ENCODE measurements at places on chromosomes 3 and 15.

- no peak for DNase-seq
Observed at GRCh38 chr3:169846458-169847193, 23.1 kb downstream of the LRRC31 start.

DNA sequence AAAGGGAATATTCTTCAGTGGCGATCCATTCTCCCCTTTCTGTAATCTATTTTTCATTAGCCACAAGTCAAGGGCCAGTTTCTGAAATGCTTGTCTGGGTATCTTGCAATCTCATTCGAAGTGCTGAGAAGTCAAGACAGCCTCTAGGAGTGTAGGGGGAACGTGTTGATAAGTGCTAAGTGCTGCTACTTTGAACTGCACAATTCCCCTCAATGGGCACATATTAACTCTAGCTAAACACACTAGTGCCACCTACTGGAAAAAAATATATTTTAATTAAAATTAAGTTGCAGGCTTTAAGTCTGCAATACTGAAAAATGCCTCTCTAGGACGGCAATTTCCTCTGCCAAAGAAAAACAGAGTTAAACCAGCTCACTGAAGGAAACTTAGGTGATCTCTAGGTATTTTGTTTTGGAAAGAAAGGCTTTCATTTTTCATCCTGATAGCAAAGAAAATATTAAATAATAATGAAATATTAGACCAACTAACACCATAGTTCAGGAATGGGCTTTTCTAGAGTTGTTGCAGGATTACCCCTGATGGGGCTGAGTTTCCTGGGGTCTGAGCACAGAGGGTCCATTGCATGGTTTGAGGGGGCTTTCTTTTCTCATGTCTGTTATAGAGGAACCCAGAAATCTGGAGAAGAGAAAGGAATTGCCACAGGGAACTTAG is 181.9 kb upstream of the KBTBD8 start:
- DNase-seq = no peak

- no peak for DNase-seq
Observed at GRCh38 chr15:74320352-74321247, 46.8 kb downstream of the CYP11A1 start.

GRCh38 chr15:90513448-90513847 is 16.3 kb upstream of the CRTC3 start:
- DNase-seq = no peak

DNA sequence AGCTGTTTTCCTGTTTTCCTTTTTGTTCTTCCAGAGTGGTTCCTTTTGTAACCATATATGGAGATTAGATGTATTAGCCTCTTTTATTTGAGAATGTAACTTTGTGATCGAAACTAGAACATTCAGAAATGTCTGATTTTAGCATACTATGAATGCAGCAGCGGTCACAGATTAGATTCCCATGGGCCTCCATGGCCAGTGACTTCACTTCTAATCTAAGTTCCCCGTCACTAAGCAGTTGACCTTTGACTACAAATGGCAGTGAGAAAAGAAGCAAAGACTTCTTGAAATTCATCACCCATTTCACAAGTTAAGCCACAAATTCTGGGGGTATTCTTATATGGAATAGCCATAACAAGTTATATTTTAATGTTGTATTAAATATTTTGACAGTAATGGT is 114.6 kb upstream of the FLNB start:
- no peak for DNase-seq

DNA sequence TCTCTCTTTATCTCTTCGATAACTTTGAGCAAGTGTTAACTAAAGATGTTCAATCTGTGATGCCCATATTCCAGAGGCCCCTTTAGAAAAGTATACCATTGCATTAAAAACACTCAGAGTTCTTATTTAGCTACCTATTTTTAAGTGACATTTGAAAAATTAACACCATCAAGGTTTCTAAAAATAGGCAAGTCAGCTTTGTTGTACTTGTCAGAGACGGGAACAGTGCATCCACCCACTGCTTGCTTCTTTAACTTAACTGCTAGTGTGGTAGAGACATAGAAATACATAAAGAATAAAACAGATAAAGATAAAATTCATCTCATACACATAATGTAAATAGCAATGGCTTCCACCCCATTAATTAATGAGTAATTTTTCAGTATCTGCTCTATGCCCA is 66.0 kb downstream of the IGSF11 start:
- DNase-seq = no peak

DNA sequence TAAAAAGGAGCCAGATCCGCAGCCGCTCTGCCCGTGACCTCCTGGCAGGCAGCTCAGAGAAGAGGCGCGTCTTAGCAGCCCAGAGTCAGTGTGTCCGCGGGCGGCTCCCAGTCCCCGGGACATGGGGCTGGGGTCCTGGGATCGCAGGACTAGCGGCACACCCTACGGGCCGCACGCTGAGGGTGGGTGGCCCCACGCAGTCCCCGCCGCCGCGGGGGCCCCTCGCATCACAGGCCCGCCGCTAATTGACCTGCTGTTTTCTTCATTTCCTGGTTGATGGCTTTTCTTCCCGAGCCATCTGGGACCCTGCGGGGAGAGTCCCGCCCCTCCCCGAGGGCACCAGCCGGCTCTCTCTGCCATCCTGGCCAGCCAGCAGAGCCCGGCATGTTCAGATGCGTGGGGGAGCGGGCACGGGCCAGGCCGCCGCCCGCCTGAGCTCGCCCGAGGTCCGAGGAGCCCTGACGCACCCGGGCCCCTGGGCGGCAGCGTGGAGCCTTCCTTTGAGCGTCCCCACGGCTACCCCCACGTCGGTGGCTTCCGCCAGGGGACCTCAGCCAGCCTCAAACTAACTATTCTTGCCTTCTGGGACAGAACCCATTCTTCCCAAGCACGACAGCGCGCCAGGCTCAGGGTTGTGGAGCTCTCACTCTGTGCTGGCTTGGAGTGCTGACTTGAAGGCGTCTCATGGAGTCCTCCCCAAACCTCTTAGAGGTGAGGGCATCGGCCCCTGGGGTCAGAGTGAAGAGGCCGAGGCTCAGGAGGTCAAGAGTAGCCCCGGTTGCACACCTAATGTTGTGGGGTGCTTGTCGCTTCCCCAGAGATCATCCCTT is 34.6 kb upstream of the CACNA2D3 start:
- no peak for DNase-seq

DNA sequence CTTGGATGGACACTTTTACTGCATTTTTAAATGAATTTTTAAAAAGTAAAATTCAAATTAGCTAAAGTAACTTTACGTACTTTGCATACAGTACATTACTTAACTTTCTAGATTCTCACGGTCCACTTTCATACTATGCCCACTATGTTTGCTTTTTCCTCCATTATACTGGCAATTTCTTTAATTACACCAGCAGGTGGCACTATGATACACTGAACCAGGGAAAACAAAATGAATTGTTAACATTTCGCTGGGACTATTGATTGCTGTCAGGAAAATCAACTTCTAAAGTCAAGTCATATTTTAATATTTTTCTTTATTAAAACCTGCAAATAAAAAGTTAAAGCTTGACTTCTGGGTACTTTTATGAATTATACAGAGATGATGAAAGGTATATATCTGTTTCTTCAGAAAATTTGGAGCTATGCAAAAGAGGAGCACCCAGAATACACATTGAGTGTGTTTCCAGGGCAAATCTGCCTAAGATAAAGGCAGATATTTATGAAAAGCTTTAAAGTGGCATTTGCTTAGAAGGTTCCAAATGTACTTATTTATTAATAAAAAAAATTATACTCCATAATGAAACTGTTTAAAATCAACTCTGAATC is 21.8 kb upstream of the POU1F1 start:
- no peak for DNase-seq

DNA sequence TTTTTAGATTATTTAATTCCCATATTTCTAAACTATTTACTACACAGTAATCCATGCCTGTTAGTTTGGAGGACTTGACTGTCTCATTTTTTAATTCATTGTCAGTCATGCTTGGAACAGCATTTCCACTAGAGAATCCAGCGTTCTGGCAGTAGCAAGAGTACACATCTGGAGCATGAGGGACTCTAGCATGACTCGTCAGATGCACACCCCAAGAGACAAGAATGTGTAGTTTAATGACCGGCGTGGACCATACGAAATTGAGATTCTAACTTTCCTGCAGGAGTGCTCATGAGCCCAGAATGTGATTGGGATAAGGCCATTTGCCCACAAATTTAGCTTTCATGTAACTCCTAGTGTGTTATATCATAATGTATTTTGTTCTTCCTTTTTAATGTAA is 48.9 kb downstream of the ASB7 start:
- no peak for DNase-seq

DNA sequence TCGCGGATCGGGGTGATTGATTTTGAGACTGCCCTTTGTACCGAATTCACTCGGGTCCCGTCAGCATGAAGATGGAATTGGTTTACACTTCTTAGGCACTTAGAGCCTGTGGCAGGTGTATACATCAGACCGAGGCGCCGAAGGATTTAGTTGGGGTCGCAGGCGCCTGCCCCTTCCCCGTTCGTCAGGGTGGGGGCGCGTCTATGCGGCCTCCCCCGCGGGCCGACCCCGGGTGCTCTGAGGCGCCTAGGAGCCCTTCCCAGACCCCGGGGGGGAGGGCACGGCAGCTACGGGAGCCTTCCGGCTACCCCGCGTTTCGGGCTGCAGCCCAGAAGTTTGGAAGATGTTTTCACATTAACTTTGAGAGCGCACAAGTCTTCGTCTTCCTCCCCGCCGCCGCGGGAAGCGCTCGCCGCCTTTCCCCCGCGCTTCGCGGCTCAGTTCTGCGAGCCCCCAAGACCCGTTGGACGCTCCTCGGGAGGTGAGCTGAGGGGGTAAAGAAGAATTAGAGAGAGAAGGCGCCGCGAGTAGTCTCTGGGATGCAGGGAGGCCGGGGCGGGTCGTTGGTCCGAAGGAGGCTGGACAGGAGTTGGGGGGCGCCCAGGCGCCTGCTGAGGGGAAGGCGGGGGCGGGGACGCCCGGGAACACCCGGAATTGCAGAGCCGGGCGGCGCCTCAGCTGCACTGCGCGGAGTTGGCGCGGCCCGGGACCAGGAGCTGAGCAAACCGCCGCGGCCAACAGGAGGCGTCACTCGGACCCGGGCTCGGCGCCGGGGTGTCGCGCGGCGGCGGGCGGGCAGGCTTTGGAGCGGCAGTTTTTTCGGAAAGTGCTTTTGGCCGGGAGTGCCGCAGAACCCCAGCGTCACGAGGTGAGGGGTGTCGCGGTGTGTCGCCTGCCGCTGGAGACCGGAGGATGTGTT is 780 bp downstream of the TIPARP start:
- DNase-seq = peak; percentile 34

- DNase-seq = no peak
Observed at GRCh38 chr15:40108061-40108854, 421 bp downstream of the BMF start.

DNA sequence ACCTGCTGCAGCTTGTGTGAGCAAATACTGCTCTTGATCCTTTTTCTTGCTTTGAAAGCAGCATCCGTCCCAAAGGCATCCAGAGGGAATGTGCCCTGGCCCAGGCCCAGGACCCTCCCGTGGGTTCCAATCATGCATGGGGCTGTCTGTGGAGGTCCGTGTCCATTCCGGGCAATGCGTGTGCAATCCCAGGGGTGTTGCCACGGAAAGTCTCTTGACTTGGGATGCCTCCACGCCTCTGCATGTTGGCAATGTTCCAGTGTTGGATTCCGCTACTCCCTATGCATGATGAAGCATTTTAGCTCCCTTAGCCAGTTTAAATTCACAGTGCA is 105.7 kb downstream of the SNRPN start:
- DNase-seq = no peak

GRCh38 chr15:73051807-73052652 is at the start of gene NEO1:
Gene NEO1, plus strand, starts transcription at chr15:73052463. Its CDS starts 213 bp downstream, at chr15:73052676.
- peak; percentile 70 for DNase-seq

DNA sequence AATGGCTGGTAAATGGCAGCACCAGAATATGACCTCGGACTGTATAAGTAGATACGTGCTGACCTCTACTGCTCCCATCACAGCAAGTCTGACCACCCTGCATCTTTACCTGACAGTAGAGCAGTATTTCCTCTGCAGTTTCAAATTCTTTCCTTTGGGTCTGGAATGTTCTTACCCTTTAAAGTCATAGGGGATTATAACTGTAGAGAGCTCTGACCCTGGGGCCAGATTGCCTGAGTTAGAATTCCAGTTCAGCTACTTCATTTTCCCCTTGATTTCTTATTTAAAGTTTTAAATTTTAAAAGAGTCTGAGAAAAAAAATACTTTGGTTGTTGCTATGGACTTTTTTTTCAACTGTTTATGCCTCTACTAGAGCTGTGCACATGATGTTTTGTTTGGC is 237.7 kb downstream of the NR1D2 start:
- no peak for DNase-seq

GRCh38 chr15:58705105-58705504 is 44.4 kb downstream of the ADAM10 start:
- no peak for DNase-seq

DNA sequence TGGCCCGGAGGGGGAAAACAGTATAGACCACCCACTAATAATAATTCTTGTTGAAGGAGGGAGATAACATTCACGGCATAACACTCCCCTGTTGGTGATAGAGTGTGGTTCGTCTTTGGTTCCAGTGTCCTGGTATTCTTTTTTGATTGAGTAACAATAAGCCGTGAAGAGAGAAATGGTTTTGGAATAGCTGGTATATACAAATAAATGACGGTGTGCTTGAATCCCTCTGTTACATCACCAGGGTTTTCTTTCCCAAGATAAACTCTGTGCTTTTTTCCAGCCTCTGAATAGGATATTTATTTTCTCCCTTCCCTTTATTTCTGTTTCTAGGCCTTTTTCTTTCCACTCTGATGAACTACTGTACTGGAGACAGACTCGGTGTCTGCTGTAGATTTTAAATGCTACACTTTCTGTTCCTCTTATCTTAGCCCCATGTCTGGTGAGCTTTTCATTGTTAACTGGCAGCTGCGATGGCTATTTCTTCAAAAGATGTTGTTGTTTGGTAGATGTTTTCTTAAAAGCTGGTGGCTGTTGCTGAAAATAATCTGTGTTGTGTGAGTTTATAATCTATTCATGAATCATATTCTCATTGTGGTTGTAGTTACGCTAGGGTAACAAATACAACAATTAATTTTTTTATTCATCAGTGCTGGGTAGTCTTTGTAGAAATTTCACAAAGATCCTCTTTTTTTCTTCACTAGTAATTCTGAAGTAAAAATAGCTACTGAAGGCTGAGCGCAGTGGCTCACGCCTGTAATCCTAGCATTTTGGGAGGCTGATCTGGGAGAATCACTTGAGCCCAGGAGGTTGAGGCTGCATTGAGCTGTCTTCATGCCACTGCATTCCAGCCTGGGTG is 15.5 kb upstream of the SCAANT1 start:
- no peak for DNase-seq

DNA sequence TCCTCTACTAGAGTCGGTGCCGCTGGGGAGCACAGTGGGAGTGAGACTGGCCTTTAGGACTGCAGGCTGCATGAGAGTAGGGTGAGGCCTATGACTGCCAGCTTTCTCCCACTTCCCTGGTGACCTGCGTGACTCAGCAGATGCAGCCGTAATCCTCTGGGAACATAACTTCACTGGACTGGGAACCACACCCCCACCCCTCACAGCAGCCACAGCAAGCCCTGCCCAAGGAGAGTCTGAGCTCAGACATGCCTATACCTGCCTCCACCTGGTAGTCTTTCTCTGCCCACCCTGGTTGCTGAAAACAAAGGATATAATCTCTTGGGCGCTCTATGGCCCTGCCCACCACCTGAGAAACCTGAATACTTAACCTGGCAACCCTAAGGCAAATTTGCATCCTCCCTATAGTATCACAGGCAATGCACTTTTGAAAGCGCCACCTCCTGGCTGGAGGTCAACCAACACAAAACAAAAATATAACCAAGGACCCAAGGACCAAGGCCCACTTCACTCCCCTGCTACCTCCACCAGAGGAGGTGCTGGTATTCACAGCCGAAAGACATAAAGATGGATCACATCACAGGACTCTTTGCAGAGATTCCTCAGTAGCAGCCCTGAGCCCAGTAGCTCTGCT is 308.9 kb downstream of the CTNNB1 start:
- no peak for DNase-seq
